Large intestine (tissue), 12 donors: ENCODE measurements at places on chromosomes 12 and 14. TPM values are rescaled to one million over a fixed set of nuclear protein-coding genes. Genes with fewer than 3 reads are reported as not detected.

TBX5 gene
- not detected for polyA plus RNA-seq

ERGIC2 gene
- 57.7 TPM for polyA plus RNA-seq

P3H3 gene
- polyA plus RNA-seq, result 15.6 TPM

MYO1A gene
- polyA plus RNA-seq, result 385 TPM

LMO3 gene
- polyA plus RNA-seq, result 1.8 TPM

KRT5 gene
- 1.8 TPM for polyA plus RNA-seq

RDH5 gene
- 56.7 TPM for polyA plus RNA-seq

MYF6 gene
- 0.21 TPM for polyA plus RNA-seq

MFAP5 gene
- 7.6 TPM for polyA plus RNA-seq

KRT6C gene
- polyA plus RNA-seq, result not detected

TMTC2 gene
- 12.1 TPM for polyA plus RNA-seq

MYBPC1 gene
- 4.0 TPM for polyA plus RNA-seq

TSPAN11 gene
- polyA plus RNA-seq, result 8.4 TPM

TSHR gene
- 0.16 TPM for polyA plus RNA-seq

SERPINA9 gene
- polyA plus RNA-seq, result not detected

KCNH5 gene
- 0.40 TPM for polyA plus RNA-seq

MDGA2 gene
- 0.82 TPM for polyA plus RNA-seq

CLEC2A gene
- not detected for polyA plus RNA-seq

DCN gene
- 568 TPM for polyA plus RNA-seq

KRT71 gene
- 0.04 TPM for polyA plus RNA-seq

PLEK2 gene
- 39.6 TPM for polyA plus RNA-seq

DIO2 gene
- polyA plus RNA-seq, result 0.79 TPM

OTX2 gene
- not detected for polyA plus RNA-seq

TXNRD1 gene
- polyA plus RNA-seq, result 32.7 TPM

HSPB8 gene
- 8.4 TPM for polyA plus RNA-seq

CCNB1IP1 gene
- 67.7 TPM for polyA plus RNA-seq

P2RX2 gene
- 24.1 TPM for polyA plus RNA-seq

PPP4R4 gene
- polyA plus RNA-seq, result 0.16 TPM

TAS2R9 gene
- not detected for polyA plus RNA-seq

RAD9B gene
- 0.49 TPM for polyA plus RNA-seq
